Foreskin keratinocyte (primary cell): ENCODE measurements at places on chromosomes 3 and 15. TPM values are rescaled to one million over a fixed set of nuclear protein-coding genes. Genes with fewer than 3 reads are reported as not detected.

DNA sequence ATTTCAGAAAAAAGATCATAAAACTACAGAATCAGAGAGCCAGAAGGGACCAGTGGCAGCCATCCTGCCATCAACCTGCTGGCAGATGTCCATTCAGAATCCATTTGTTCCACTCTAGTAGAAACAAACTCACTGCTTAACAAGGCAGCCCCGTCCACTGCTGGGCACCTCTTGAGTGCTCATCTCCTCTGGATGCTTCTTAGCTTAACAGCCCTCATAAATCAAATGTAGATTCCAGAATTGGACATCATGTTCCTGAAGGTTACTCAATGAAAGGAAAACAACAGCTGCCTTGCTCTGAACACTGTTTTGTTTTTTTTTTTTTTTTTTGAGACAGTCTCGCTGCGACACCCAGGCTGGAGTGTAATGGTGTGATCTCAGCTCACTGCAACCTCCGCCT, 37.3 kb downstream of the ABCC5 start:
- DNase-seq: no peak

DNA sequence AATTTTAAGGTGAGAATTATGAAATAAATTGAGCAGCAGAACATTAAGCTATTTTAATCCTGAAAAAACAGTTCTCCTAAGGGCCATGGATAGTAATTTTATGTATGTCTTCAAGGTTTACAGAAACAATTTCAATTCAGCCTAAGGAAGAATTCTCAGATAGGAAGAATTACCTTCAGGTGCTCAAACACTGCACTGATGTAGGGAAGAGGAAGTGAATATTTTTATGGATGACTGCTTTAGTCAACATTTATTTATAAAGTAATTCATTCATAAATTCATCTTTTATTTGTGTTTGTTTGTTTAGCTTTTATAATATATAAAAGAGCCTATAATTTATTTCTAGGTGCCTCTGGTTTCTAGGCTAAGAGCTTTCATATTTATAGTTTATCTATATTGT, 620.7 kb downstream of the NAALADL2 start:
- DNase-seq: no peak

GRCh38 chr15:60850903-60851302, 372.0 kb upstream of the ICE2 start:
- no peak for DNase-seq

The TTLL13 gene
- polyA plus RNA-seq: not detected in 2 replicates

The MESP2 gene
- polyA plus RNA-seq: 1.2 TPM in 2 replicates
